ENCODE measurements at places on chromosomes 7 and 10.

- DNase-seq, result no peak
These were observed 163.7 kb downstream of the SEMA3D start for GRCh38 chr7:85023066-85023712.

DNA sequence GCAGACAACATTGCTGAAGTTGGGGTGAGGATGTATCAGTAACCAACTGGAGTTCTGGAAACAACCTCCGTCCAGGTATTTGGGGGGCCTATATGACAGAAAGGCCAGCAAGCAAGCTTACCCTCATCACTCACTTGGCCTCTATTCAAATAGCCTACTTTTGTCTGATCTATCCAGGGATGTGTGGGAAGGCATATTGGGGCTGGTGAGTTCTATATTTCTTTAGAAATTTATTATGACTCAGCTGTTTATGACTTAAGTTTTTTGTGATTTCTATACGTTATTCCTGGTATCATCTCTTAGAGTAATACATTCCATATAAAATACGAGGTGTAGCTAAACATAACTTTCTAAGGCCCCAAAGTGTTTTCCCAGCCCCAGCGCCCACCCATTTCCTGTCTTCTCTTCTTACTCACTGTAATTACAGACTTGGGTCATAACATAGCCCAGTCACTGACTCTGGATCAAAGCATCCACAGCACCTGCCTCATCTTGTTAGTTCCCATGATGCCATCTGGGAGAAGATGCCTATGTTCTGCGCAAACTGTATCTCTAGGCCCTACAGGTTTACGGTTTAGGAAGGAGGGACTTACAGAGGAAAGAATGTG is 18.1 kb downstream of the GARS1 start:
- no peak for DNase-seq

- DNase-seq, result no peak
These were observed 68.1 kb upstream of the PDGFA start for GRCh38 chr7:587767-588166.

DNA sequence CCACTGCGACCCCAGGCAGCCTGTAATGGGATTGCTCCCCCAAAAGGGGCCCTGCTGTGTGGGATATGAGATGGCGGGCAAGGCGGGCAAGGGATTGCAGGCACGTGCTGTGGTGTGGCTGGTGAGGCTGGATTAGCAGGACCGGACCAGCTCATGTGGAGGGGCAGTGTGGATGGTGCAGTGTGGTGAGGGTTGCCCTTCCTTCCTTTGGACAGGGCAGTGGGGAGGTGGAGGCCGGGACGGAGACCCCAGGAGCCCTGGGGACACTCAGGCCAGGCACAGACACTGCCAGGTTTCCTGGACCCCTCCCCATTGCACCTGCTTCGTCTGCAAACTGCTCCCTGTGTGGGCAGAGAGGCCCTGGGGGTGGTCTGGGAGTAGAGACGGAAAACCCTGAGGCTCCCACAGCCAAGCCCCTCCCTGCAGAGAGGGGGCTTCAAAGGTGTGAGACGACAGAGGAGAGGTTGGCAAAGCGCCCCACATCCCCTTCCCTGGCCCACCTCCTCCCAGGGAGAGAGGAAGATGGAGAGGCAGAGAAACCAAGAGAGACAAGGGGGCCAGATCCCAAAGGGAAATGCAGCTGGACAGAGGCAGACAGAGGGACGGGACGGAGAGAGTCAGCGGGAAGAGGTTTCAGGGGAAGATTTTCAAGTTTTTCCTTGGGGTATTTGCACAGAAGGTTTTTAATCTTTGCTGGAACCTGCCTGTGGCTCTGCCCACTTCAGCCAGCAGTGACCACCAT is 89.2 kb downstream of the MICALL2 start:
- no peak for DNase-seq

- DNase-seq, result no peak
These were observed 559.6 kb downstream of the GATA3 start for GRCh38 chr10:8614054-8614565.

GRCh38 chr7:42151309-42151708 is 85.7 kb downstream of the GLI3 start:
- DNase-seq, result no peak

DNA sequence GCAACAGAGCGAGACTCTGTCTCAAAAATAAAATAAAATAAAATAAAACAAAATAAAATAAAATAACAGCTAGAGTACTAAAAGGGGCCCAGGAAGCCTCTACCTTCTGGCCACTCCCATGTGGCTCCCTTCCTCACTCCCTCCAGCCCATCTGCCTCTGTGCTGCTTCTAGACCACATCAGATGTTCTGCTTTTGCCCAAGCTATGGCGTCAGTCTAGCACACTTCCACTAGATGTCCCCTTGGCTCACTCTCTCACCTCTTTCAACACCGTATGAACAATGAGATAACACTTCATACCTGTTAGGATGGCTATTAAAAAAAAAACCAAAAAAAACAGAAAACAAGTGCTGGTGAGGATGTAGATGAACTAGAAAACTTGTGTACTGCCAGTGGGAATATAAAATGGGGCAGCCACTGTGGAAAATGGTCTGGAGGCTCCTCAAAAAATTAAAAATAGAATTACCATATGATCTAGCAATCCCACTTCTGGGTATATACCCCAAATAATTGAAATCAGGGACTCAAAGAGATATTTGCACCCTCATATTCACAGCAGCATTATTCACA is 132.3 kb downstream of the ARHGAP22 start:
- DNase-seq, result no peak

- no peak for DNase-seq
These were observed 236.1 kb downstream of the ELMO1 start for GRCh38 chr7:37212556-37212955.

- DNase-seq, result no peak
These were observed 27.3 kb downstream of the CFAP69 start for GRCh38 chr7:90272242-90272641.

- DNase-seq, result no peak
These were observed 64.3 kb upstream of the MDFIC start for GRCh38 chr7:114857605-114858004.

DNA sequence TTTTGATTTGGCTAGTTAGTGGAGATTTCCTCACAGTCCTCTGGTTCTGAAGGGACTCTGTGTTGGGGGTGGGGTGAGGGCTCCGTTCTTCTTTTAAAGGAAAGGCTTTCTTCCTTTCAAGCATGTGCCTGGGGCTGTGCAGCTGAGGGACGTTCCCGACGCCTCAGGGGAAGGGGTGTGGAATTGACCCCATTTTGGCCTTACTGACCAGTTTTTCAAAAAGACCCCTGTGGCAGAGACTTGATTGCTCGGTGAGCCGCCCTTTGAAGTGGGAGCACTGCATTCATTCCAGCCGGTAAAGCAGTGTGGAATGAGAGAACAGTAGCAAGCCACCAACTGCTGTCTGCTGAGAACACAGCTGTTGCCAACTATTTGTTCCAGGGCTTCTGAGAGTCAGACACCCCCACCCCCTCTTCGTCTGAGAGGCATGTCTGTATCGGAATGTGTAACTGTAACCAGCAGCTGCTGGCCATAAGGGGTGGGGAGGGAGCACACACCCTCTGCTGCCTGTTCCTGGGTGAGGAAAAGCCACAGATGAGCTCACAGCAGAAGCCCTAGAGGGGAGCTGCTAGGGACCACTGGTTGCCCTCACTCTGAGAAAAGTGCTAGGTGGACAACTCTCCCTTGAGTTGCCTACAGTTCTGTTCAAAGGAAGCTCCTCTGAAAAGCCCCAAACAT is 33.2 kb downstream of the WBP1L start:
- DNase-seq, result no peak

DNA sequence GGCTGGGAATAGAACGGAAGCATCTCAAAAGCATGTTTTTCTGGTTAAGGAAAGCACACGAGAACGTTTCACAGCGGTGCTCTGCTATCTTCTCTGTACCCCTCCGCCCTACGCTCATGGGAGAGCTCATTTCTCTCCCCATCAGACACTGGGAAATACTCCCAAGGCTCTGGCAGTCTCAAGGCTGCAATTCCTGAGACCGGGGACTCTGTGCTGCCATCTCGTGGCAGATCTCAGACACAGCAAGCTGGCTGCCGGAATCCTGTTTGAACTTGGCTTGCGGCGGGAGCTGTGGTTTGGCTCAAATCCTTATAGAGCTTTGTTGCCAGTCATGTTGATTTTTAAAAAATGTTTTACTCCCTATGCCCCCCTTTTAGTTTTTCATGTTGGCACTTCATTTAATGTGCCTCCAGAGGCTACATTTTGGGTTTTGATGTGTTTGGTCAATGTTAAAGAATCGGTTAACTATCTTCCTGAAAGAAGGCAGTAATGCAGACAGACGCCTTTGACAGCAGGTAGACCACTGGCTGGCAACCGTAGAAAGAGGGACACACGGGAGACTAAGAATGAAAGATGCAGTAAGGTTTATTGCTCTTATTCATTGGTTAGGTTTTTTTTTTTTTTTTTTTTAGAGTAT is 27.6 kb downstream of the BMPER start:
- peak; percentile 3 for DNase-seq

DNA sequence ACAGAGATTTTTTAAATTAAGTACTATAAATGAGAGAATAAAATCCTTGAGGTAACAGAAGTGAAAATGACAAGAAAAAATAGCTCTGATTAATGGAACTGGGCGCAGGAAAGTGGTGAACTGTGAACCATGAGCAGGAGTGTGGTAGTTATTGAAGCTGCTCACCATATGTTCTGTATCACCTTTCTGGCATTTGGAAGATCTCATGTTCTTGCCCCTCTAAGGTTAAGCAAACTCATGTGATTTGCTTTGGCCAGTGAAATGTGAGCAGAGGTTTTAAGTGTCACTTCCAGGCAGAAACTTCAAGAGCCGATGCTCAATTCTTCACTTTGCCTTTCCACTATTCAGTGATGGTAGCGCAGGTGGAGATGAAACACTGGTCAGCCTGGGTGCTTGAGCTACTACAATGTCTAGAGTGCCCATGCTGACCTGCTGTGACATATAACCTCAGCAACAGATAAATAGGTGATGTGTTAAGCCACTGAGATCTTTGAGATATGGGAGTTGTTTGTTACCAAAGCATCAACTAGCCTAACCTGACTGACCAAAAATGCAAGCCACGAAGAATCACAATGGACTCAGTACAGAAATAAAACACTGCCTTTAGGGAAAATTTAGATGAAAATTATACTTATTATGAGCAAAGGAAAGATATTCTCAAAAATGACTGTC is 18.4 kb downstream of the MTPAP start:
- no peak for DNase-seq

GRCh38 chr7:93430917-93431588 is 143.5 kb downstream of the CALCR start:
- DNase-seq, result no peak

DNA sequence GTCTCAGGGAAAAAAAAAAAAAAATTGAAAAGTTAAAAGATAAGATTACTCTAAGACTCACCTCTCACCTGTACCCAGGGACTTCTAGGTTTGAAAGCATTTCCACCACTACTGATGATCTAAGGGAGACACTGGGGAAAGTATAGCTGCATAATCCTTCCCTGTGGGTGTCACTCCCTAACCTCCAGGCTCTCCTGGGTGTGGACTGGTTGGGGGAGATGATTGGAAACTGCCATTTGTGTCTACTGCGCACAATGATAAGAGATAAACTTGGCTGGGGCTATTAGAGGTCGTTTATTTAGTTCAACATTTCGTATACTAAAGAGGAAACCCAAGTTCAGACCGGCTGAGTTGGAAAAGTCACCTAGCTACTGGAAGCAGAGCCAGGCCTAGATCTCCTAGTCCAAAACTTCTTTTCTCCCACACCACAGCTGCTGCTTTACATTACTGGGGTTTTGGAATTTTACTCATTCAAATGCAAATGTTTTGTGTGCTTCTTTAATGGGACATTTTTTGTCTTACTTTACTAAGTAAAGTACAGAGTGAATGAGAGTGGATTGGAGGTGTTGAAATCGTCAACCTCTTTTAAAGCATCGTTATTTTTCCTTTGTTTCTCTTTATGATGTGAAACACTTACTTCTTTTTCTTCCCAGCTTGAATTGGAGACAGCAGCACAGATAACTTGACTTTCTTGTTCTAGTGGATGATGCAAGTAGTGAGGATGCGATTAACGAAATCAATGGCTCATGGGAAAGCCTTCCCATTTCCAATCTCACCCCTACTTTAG is 22.3 kb upstream of the SEC61G start:
- DNase-seq, result no peak

- no peak for DNase-seq
These were observed 524.6 kb downstream of the LRMDA start for GRCh38 chr10:75955973-75956502.

- DNase-seq, result no peak
These were observed 182.0 kb upstream of the PHYHIPL start for GRCh38 chr10:58994226-58995057.

DNA sequence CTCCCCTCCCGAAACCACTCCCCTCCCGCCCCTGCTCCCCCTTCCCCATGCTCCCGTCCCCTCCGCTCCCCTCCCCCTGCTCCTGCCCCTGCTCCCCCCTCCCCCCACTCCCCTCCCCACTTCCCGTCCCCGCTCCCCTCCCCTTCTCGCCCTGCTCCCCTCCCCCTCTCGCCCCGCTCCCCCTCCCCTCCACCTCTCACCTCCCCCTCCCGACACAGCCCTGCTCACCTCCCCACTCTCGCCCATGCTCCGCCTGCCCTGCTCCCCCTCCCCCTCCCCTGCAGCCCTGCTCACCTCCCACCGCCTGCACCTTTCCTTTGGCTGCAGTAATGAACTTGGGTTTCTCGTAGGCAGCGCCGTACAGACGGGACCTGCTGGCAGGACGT is 49.9 kb upstream of the NKX6-2 start:
- DNase-seq, result no peak

- DNase-seq, result no peak
These were observed 124.8 kb upstream of the TMEM72 start for GRCh38 chr10:44786286-44786850.

DNA sequence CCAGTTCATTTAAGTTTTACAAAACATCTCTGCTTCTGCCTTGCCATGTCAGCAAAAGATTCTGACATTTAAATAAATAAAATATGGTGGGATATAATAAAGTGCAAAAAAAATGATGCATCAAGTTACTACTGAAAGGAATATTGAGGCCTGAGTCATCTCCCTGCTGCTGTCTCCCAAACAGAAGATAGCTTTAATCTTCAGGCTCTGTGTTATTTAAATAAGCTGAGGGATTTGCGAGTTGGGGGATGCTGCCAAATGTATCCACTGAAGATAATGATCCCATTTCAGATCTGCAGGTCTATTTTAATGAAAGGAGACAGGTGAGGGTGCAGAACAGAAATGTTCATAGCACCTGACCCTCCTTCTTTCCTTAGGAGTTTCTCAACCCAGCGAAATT is 720.8 kb downstream of the AUTS2 start:
- no peak for DNase-seq

GRCh38 chr10:21413268-21413667 is 112.2 kb downstream of the SKIDA1 start:
- DNase-seq, result no peak
